ENCODE measurements at places on chromosomes 7 and 10.

GRCh38 chr10:30435073-30435422 is 1.1 kb downstream of the MAP3K8 start:
- DNase-seq: no peak

- no peak for DNase-seq
Measured at GRCh38 chr10:62769574-62770242, 34.8 kb upstream of the ADO start.

GRCh38 chr10:124035928-124036558 is 57.4 kb downstream of the CHST15 start:
- peak; percentile 57 for DNase-seq

DNA sequence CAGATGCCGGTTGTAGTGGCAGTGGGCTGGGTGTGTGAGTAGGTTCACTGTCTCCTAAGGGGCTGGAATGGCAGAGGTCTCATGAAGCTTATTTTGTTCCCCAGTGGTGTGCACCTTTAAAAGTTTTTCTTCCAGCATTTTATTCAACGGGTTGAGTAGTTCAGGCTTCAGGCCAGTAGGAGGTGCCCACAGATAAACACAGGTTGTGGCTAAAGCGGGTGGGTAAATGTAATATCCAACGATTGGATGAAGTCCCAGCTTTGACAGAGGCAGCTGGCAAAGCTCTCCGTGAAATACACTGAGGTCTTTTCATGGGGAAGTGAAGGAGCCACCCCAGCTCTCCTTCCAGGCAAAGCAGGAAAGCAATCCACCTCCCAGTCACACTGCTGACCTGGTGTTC is 339.8 kb upstream of the LRRTM3 start:
- DNase-seq: no peak

DNA sequence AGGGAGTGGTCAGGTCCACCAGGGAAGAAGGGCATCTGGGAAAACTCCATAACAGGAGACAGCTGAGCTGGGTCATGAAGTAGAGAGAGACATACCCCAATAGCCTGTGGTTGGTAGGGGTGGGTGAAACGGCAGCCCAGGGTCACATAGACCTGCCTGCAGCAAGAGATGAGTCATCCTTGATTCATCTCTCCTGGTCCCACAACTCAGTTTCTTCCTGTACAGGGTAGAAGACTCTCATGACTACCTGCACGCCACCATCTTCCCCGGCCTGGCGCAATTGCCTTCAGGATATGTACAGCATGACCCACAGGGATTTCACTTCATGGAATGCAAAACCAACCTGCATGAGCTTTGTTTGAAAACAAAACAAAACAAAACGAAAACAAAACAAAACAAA is 45.1 kb upstream of the ADAM12 start:
- no peak for DNase-seq

- no peak for DNase-seq
Measured at GRCh38 chr7:69878591-69878990, 280.3 kb downstream of the AUTS2 start.

DNA sequence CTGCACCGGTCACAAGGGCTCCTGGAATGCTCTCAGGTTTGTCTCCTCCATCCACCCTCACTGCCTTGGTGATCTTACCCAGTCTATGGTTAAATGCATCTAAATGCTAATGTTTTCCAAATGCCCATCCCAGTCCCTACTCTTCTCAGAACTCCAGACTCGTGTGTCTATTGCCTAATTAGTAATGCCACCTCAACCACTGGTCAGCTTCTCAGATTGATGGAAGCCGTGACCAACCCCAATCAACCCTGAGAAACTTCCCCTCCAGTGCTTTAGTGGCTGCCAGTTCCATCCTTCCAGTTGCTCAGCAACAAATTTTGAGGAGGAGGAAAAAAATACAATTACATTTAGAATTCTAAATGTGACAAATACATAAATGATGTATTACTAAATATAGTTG is 18.6 kb downstream of the NUDCD3 start:
- no peak for DNase-seq

- DNase-seq: no peak
Measured at GRCh38 chr7:151410405-151411390, 860 bp upstream of the WDR86 start.

DNA sequence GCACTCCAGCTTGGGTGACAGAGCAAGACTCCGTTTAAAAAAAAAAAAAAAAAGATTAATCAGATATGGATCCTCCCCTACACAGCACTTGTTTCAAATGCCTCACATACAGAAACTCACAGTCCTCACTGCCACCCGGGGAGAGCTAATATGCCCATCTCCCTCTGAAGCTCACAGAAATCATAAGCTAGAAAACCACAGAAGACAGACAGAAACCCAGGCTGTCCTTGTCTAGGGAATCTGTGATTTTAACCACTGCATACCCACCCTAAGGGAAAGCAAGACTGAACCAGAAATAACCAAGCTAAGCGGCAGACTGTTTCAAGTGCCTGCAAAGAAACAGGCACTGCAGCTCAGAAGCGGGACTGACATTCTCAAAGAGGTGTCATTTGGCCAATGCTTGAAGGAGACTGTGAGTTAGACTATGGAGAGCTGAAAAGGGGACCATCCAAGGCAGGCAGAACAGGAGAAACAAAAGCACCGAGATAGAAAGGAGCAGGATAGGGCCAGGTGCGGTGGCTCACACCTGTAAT is 37.6 kb downstream of the SLC37A3 start:
- DNase-seq: no peak

DNA sequence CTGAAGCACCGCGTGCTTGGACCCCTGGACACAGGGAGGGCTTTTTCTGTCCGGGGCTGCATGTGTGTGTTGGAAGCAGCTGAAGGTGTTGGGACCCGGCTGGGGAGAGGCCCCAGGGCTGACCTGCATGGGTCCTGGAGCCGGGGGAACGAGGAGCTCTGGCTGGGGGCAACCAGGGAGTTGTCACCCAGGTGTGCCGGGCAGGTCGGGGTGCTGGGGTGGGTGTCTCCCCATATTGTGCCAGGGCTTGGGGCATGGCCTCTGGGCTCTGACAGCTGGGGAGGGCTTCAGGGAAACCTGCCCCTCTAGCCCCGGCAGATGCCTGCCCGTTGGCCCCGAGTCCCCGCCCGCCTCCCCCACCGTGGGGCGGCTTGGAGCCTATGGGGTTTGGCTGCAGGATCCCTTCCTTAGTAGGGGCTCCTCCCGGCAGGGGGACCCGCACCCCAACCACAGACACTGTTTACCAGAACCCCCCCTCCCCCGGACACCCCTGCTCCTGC is 42.3 kb downstream of the UNCX start:
- DNase-seq: no peak

DNA sequence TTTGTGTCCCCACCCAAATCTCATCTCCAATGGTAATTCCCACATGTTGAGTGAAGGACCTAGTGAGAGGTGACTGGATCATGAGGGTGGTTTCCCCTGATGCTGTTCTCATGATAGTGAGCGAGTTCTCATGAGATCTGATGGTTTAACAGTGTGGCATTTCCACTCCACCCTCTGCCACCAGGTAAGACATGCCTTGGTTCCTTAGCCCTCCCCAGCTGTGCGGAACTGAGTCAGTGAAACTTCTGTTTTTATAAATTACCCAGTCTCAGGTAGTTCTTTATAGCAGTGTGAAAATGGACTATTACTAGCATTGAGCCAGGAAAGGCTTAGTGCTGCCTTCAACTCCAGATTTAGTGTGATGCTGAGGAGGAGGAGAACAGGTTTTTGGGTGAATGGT is 222.2 kb downstream of the ADRA2A start:
- no peak for DNase-seq

- DNase-seq: no peak
Measured at GRCh38 chr10:72336259-72337038, 18.3 kb downstream of the DNAJB12 start.

DNA sequence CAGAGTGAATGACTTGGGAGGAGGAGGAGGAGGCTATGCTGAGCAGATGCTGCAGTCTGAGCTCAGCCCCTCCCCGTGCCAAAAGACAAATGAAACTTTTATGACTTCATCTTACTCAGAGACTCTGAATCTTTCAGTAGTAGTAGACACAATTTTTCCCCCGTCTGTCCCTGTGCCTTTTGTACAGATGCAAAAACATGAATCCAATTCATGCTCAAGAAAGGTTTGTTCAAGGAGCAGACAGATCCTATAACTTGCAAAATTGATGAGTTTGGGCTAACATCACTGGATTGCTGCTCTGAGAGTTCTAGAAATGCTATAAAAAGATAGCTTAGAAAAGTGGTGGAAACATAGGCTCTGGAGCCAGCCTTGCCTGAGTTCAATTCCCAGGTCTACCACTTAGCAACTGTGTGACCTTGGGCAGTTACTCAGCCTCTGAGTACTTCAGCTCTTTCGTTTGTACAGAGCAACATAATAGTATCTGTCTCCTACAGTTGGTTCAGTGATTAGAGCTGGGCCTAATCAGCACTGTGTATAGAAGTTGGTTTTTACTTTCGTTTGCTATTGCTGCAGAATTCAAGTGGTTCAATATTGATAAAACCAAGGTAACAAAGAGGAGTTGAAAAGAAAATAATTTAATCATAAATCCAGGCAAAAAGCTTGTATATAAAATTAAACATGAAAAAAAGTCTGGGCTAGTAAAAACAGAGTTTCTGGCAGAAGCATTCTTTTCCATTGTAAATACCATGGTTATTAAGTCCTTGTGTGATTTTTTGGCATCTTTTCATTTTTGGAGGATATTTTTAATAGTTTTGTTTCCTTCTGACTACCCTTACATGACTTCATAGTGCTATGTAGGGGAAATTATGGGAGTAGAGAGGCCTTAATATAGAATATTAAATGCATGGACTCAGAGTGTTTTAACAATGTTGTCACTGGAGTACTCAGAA is 174.2 kb upstream of the ZNF32 start:
- DNase-seq: no peak

DNA sequence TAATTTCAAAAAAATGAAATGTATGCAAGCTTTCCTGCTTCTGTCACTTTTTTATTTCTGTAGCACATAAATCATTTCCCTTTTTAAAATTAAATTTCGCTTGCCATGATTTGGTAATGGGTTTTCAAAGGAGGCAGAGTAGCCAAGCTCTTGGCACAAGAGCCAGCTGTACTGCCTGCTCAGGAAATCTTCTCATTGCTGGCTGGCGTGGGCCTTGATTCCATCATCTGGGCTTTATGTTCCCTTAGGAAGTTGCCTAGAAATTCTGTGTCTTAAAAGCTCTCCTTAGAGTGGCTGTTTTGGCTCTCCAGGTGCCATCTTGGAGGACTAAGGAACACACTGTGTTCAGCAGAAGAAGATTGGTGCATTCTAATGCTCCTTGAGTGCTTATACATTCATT is 107.4 kb downstream of the ARID5B start:
- no peak for DNase-seq

DNA sequence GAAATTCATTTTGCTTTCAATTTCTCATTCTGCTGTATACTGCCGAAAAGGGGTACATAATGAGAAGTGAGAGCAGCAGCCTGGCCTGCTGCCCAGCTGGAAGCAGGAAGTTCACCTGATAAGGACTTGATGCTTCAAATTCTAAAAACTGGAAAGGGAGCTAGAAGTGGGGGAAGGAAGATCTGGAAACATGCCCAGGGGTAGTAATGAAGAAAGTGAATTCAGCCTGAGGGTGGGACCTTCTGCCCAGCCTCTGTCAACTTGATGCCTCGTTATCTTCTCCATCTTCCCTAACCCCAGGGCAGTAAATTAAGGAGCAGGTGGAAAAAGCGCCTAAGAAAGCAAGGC is 69.4 kb downstream of the ARMH3 start:
- no peak for DNase-seq

DNA sequence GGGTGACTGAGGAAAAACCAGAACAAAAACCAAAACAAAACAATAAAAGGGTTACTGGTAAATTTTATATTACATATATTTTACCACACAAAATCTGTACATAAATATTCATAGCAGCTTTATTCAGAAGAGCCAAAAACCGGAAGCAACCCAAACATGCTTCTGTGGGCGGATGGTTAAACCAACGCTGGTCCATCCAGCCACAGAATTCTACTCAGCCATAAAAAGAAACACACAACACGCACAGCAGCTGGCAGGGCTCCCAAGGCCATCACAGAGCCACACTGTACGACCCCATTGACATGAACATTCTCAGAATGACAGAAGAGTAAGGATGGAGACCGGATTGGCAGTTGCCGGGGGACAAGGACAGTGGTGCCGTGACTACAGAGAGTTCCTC is 83.6 kb downstream of the PROSER2 start:
- no peak for DNase-seq

DNA sequence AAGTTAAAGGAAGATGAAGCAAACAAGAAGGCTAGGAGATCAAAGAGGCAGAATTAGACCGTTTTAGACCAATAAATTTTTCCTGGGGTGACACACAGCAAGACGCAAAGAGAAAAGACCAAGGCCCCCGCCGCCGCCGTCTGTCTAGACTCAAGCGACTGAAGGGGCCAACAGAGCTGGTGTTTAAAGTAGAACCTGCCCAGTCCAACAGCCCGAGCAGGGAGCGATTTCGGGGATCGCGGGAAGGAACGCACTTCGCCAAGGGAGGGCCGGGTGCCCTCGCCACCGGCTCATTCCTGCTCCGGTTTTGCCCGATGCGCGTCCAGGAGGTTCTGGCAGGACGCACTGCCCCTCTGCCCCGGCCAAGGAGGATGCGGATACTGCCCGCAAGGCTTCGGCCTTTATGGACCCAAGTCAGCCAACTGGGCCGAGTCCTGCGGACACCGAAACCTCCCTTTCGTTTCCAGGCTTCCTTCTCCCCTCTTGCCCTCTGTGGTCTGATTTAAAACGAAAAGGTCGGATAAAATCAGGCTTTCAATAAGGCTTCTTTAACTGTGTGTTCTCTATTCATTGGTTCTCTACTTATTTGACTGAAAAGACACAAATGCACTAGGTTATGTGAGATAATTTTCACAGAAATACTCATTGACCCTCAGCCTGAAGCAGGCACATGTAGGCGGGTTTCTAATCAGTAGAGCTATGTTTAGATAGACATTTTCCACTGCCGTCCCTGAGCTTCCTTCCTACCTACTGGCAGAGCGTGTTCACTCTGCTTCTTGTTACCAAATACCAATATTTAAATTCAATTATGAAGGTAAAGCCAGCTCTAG is 2.2 kb upstream of the HOXA7 start:
- no peak for DNase-seq

DNA sequence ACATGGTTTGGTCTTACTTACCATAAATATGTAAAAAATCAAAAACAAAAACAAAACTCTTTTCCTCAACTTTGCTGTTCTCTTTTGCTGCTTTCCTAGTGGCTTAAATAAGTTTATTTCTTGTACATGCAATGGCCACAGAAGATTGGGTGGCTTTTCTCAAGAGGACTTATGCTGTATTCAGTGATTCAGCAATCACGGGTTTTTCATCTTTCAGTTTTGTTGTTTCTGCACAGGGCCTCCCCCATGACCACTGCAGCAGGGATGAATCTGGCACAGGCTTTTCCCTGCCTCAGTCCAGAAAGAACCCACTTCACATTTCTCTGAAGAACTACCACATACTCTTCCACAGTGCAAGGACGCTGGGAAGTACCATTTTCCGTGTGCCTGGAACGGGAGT is 355.0 kb downstream of the RNLS start:
- no peak for DNase-seq

GRCh38 chr10:6048281-6049030 is 13.7 kb downstream of the IL2RA start:
- no peak for DNase-seq

- DNase-seq: no peak
Measured at GRCh38 chr10:30820261-30820991, 190.9 kb upstream of the LYZL2 start.

- DNase-seq: no peak
Measured at GRCh38 chr7:30745261-30745941, 6.5 kb upstream of the INMT start.

All from activated naive CD8-positive, alpha-beta T cell treated with anti-CD3 and anti-CD28 coated beads, Interleukin-2, amount 50 U/mL, for 24 hours (primary cell).